Fibroblast of skin of abdomen (primary cell): ENCODE measurements at places on chromosomes 1 and 21.

GRCh38 chr1:214566158-214567104, 15.0 kb upstream of the PTPN14 start:
- peak; percentile 89 for DNase-seq

DNA sequence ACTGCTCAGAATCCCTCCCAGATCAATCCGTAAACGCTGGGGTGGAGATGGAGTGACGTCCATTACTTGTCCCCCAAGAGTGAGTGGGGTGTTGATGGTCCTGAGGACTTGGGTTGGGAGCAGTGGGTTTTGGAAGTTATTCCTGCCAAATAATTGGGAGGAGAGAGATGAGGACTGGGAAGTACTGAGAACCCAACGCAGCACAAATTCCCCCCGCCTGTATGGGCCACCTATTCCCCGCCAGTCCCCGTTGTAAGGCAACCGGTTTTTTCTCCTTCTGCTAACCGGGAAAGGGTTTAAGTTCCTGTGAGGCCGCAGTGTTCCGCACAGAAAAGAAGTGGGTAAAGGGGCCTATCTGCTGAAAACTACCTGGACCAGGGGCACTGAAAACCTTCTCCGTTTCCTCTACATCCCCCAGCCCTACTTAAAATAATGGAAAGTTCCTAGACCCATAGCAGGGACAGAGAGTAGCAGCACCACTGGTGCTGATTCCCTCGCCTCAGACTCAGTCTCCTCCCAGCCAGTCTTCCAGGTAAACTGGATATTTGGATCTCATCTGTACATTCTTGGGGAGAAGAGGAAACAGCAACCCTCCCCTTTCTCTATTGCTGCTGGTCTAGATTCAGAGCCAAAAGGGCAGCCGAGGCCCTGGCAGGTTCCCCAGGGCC, 738 bp downstream of the LURAP1 start:
- no peak for DNase-seq

- DNase-seq: peak; percentile 96
Measured at GRCh38 chr1:93615582-93616150, 66.0 kb downstream of the BCAR3 start.

DNA sequence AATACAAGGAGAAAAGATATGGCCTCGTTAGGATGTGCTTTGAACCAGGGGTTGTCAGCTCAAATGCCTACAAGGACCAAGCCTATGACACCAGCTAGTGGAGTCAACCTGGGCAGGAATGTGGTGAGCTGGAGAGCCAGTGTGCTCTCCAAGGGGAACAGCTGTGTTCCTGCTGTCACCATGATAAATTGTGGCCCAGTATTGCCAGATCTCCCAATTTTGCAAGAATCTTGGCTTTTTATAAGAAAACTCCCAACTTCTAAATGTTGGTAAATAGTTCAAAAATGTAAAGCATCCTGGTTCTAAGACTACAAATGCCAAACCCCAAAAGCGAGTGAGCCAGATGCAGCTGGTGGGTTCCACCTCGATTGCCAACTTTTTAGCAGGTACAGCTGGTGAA, 391.1 kb downstream of the PLPP3 start:
- peak; percentile 7 for DNase-seq

- DNase-seq: no peak
Measured at GRCh38 chr1:41419584-41420295, 58.5 kb downstream of the FOXO6 start.

DNA sequence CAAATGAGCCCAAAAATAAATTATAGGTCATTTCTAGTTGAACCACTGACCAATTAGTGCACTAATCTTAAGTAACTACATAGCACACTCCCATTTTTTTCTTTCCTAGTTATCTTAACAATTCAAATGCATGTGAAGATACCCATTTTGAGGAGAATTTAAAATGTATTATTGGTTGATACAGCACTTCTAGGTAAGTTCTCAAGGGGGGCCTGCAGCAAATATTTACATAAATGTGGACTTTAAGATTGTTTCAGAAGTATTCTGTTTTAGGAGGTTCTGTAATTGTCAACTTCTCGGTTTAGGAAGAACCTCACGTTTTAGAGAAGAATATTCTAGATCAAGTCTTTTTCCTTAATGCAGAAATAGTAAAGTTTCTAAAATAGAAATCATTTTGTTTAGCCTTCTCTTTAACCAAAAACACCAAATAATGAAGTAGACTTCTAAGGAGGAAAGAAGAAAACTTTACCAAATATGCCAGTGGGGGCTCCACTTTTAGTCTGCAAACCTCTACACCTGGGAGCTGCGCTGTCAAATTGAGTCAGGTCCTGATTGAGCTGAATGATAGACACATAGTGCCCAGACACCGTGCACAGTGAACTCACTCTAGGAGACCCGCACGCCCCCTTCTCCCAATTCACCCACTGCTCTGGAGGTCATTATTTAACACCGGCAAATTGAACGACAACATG, 144.4 kb downstream of the RUNX1 start:
- DNase-seq: no peak

DNA sequence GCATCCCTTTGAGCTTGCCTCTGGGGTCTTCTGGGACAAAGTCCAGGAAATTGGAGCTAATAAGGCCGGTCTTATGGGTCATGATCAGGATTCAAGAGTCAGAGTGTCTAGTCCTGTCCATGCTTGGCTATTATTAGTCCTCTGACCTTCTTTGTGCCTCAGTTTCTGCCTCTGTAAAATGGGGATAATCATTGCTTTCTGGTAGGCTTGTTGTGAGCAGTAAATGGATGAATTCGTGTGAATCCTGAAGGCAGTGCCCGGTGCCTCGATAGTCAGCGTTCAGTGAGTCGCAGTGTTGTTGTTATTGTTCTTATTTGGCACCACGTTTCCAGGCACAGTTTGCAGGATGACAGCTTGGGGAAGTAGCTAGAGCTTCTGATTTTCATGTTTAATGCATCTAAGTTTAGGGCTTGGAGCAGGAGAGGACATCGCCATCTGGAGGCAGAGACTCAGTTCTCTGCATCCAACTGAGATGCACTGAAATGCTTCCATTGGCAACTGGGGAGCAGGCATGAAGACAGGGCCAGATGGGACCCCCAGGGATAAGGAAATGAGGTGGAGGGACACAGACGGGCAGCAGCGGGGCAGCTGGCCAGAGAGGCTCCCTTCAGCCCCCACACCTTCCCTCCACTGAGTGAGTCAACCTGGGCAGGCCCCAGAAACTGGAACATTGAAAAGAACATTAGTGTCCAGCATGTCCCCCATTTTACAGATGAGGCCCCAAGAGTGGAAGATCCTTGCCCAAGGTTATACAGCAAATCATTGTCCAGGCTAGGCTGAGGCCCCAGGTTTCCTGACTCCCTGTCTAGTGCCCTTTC, 160.3 kb downstream of the PTPRU start:
- no peak for DNase-seq

DNA sequence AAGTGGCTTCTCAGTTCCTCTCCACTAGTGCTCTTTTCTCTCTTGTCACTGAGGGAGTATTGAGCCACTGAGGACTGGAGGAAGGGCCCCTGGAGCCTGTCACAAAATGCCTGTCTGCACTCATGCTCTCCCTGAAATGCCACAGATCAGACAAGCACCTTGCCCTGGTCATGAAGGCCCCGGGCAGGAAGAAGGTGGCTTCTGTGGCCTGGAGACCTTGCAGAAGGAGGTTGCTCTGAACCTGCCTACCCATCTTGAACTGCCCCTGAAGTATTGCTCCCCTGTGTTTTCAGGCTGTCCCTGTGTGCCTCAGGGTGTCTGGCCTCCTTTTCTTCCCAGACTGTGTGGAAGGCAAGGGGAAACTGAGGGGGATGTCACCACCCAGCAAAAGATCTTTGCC, 3.1 kb downstream of the PKP1 start:
- DNase-seq: no peak

- DNase-seq: no peak
Measured at GRCh38 chr1:7475691-7476090, 295.4 kb upstream of the VAMP3 start.

GRCh38 chr1:84550826-84551225, 23.4 kb downstream of the CTBS start:
- DNase-seq: no peak

DNA sequence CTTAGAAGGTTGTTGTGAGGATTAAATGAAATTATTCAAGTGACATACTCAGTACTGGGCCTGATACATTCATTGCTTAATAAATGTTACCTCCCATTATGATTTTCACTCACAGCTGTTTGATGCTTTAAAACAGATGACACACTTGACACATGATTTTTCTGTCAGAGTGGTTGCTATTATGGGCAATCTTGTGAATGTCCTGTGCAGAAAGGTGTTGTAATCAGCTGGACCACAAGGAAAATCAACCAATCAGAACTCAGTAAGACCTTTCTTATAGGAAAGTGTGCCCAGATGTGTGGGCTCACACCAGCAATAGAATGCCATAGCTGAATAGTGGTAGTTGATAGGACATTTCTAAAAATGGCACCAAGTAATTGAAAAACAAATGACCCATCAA, 23.5 kb downstream of the GJA5 start:
- no peak for DNase-seq

DNA sequence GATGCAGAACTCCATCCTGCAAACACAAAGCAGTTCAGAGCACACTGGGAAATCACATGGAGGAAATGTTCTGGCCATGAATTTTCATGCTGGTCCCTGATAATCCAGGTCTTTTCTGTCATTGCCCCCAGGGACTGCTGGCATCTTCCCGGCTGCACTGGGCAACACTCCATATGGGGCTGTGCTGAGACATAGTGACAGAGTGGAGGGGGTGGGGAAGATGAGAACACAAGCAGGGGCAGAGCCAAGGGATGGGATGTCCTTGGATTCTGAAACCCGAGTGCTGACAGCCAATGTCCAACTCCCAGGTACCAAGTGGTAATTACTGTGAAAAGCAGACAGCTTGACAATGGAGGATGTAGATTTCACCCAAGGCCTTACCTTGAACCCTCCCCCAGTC, 185.7 kb downstream of the HIVEP3 start:
- no peak for DNase-seq

GRCh38 chr1:175530183-175530582, 213.2 kb downstream of the TNR start:
- no peak for DNase-seq
